Heart right ventricle (tissue), 16 donors: ENCODE measurements at places on chromosomes 2 and 18. TPM values are rescaled to one million over a fixed set of nuclear protein-coding genes. Genes with fewer than 3 reads are reported as not detected.

SRD5A2 gene
- total RNA-seq = not detected

FAM161A gene
- total RNA-seq = 0.93 TPM

CRACDL gene
- 1.2 TPM for total RNA-seq

C2orf92 gene
- 1.5 TPM for total RNA-seq

MRPL44 gene
- total RNA-seq = 37.1 TPM

TNP1 gene
- total RNA-seq = not detected

DSG3 gene
- not detected for total RNA-seq

AQP12B gene
- not detected for total RNA-seq

CTIF gene
- 44.5 TPM for total RNA-seq

KHK gene
- 4.6 TPM for total RNA-seq

TMEM182 gene
- 142 TPM for total RNA-seq

GLI2 gene
- 0.39 TPM for total RNA-seq

MARCHF7 gene
- total RNA-seq = 82.5 TPM

FAM237A gene
- not detected for total RNA-seq

CPO gene
- not detected for total RNA-seq

TCF7L1 gene
- total RNA-seq = 4.6 TPM

MYL1 gene
- total RNA-seq = 0.46 TPM

REG3A gene
- not detected for total RNA-seq

MYCN gene
- 0.60 TPM for total RNA-seq

LIMS3 gene
- 4.9 TPM for total RNA-seq

UGT1A8 gene
- total RNA-seq = not detected

CIB4 gene
- total RNA-seq = not detected

DLX1 gene
- total RNA-seq = not detected

CNTNAP5 gene
- total RNA-seq = not detected

SERPINB13 gene
- not detected for total RNA-seq

VWC2L gene
- not detected for total RNA-seq

KIF5C gene
- 0.46 TPM for total RNA-seq

RAPGEF4 gene
- total RNA-seq = 6.6 TPM

SERPINB11 gene
- total RNA-seq = not detected

TMEM178A gene
- 4.8 TPM for total RNA-seq

RTTN gene
- total RNA-seq = 15.7 TPM

PDE11A gene
- 1.3 TPM for total RNA-seq

ALK gene
- total RNA-seq = 0.09 TPM

MAP3K19 gene
- total RNA-seq = not detected

MAP4K4 gene
- 103 TPM for total RNA-seq

CNGA3 gene
- 0.16 TPM for total RNA-seq

GAREM2 gene
- total RNA-seq = 1.6 TPM

PLB1 gene
- 0.66 TPM for total RNA-seq

IL18RAP gene
- not detected for total RNA-seq

EXOC6B gene
- 108 TPM for total RNA-seq

COL4A4 gene
- 8.8 TPM for total RNA-seq

UGT1A7 gene
- not detected for total RNA-seq

PIEZO2 gene
- 0.20 TPM for total RNA-seq
